NCI-H345 (cell line): ENCODE measurements at places on chromosomes 6 and 20.

DNA sequence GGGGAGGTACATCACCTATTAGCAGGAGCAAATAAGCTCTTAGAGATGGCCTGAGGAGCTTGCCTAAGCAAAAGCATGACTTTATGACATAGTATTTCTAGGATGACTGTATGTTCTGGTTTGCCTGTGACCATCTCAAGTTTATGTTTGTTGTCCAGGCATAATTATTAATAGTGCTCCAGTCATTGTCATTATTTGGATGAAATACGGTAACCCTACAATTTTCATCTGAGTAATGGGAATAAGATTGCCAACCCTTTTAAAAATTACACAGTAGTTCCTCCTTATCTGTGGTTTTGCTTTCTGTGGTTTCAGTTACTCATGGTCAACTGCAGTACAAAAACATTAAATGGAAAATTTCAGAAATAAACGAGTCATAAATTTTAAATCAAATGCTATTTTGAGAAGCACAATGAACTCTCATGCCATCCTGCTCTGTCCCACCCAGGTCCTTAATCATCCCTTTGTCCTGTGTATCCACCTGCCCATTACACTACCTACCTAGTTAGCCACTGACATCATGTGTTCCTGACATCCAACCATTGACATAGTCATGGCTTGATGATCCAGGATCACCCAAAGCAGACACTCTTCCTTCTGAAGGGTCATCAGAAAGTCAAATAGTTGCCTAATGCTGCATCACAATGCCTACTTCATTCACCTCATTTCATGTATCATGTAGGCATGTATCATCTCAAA, 27.0 kb upstream of the TFB1M start:
- DNase-seq, result no peak

- no peak for DNase-seq
These were observed 971 bp downstream of the NFKBIE start for GRCh38 chr6:44264154-44265006.

GRCh38 chr20:23159947-23160318, 73.8 kb upstream of the CD93 start:
- DNase-seq, result no peak

DNA sequence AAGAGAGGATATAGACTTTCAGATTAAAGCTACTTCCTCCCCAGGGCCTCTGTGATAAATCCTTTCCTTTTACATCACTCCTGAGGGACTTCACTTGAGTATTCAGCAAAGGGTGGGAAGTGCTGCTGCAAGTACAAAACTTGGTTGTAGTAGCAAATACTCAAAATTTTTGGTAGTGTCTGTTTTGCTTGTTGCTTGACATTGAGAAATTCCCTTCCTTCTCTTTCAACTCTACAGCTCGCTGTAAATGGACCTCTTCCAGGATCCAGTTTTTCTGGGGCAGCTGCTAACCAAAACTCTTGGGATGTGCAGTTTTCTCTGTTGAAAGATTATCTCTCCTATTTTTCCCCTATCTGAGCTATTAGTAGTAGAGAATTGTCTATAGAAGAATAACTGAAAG, 472.0 kb downstream of the CD109 start:
- no peak for DNase-seq

- no peak for DNase-seq
These were observed 26.5 kb downstream of the HIVEP2 start for GRCh38 chr6:142918339-142919042.

DNA sequence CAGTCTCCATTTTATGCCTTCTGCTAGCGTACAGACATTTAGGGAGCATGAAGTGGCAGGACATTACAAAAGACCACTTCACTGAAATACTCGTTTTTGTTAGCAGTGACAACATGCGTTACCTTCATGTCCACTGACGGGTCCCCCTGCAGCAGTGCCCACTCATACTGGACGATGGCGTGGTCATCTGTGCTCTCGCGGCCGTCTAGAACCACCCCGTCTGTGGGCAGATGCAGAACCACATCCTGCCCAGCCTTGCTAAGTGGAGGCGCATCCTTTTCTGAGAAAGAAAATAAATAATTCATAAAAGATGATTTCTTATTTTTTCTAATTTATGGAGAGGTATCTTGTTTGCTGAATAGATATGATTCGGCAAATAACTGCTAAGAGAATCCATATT, 11.3 kb downstream of the LRP11 start:
- DNase-seq, result no peak

- DNase-seq, result no peak
These were observed 63.5 kb upstream of the FAM8A1 start for GRCh38 chr6:17536586-17536985.

- no peak for DNase-seq
These were observed 6.8 kb downstream of the SLC29A1 start for GRCh38 chr6:44230034-44230675.

- no peak for DNase-seq
These were observed 56.8 kb upstream of the MPC1 start for GRCh38 chr6:166439366-166440091.

DNA sequence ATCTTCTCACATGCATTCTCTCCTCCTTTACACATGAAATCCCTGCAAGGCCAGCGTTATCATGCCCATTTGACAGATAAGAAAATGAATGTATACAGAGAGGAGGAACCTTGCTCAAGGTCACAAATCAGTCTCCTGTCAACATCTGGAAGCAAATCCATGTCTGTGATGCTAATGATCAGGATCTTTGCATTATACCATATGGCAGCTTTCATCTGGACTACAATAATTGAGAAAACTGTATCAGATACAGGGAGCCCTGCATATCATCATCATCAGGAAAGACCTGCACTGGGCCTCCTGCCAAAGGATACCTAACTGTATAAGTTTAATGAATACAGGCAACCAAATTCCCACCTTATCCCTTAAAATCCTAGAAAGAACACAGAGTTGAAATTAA, 213.7 kb downstream of the PTPRT start:
- no peak for DNase-seq
